ENCODE measurements at places on chromosomes 5 and 9.

DNA sequence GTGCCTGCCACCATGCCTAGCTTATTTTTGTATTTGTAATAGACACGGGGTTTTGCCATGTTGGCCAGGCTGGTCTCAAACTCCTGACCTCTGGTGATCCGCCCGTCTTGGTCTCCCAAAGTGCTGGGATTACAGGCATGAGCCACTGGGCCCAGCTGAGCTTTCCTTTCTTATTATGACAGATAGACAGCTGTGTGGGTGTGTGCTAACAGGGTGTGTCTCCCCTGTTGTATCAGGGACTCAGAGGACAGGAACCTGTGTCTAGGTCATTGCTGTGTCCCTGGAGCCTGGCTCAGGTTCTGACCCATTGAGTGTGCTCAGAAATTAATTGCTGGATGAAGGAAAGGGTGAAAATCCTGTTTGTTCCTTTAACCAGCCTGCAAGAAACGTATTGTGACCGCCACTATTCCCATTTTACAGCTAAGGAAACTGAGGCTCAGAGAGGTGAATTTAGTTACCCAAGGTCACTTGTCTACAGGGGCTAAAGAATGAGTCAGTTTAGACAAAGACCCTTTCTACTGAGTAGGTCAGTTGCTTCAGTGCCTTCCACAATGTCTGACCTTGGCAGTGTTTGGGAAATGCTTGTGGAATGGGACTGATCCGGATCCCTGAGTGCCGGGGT is 16.8 kb downstream of the NCS1 start:
- DNase-seq, result no peak

- no peak for DNase-seq
Measured at GRCh38 chr5:61431923-61432620, 100.0 kb downstream of the ZSWIM6 start.

GRCh38 chr5:91168859-91169258 is 214.3 kb downstream of the ARRDC3 start:
- DNase-seq, result no peak

- DNase-seq, result peak; percentile 30
Measured at GRCh38 chr5:119470851-119471451, 18.7 kb downstream of the HSD17B4 start.

- DNase-seq, result no peak
Measured at GRCh38 chr9:128414461-128414860, 6.2 kb upstream of the CERCAM start.

DNA sequence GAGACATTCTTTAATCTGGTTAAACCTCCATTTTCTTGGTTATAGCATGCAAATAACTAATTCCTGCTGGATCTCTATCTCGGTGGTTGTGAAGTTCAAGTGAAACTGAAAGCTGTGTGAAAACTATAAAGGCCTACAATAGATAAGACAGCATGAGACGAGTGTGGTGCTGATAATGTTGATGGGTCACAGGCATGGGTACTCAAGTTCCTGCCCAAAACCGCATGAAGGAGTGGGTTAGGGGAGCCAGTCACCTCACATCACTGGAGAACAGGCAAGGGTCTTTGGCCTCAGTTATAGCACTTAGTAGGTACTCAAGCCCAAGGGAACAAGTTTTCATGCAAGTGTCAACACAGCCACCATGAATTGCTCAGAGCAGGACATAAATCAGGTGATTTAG is 16.7 kb downstream of the HMHB1 start:
- no peak for DNase-seq

DNA sequence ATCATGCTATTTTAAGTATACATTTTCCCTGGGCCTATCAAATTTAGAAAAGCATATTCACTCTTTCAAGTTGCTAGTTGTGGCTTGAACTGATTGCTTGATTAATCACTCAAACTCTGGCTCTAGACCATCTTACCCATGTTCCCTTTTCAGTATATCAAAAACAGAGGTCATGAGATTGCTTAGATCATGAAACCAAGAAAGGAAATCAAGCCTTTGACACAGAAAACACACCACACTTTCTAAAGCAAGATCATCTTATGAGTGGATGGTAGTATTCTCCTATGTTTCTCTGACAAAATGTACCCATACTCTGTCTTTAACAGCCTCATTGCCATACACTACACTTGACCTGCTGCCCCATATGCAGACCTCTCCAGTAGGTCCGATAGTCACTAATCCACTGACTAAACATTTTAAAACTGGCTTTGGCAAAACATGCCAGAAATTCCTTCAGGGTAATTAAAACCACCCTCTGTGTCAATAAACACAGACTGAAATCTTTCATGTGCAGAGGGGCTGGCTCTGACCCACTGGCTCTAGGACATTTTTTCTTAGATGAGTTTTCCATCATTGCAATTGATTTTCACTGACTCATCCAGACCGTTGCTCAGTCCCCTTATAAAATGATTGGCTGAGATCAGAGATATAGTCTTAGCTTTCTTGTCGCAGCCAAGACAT is 18.2 kb downstream of the PPP2R2B start:
- no peak for DNase-seq

DNA sequence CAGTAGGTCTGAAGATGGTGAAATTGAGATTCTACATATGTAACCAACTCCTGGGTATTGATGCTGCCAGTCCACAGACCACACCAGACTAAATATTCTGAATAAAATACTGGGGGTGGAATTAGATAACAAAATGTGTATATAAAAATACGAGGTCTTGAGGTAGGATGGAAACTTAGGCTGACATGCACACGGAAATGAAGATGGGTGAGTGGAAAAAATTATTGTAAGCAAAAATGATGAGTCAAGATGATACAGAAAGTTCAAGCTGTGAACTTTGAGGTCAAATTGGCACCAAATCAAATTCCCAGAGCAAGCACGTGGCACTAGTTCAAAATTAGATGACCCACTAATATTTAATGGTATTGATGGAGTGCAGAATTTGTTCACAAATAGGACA is 713.4 kb upstream of the ACO1 start:
- no peak for DNase-seq

DNA sequence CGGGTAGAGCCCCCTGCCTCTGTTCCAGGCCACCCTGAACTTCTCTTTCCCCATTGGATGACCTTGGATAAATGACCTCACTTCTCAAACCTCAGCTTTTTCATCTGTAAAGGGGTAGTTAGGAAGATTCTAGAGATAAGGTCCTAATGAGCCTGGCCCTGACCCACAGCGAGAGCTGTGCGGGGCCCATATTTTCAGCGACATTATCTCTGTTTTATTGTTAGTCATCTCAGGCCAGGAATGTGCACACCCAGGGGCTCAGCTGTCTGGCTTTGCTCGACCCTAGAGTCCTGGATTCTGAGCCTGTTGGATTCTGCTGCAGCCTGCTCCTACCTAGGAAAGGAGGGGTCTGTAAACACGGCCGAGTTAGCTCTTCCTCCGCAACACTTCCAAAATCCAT is 81.2 kb upstream of the LMX1B start:
- DNase-seq, result no peak

DNA sequence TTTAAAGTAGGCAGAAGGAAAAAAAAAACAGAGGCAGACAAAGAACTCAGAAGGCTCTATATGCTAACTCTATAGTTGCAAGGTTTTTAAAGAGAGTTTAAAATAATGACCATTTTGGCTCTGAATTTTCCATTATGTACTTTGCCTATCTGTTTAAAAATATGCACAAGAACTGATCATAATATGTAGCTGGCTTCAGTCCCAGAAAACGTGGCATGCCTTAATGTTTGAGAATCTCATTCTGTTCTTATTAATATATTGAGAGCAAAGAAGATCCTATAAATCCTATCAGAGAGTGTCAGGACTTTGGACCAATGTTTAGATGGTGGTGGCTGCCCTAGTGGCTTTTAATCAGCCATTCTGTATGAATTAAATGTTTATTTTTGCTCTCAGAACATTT is 121.5 kb downstream of the JMY start:
- no peak for DNase-seq

DNA sequence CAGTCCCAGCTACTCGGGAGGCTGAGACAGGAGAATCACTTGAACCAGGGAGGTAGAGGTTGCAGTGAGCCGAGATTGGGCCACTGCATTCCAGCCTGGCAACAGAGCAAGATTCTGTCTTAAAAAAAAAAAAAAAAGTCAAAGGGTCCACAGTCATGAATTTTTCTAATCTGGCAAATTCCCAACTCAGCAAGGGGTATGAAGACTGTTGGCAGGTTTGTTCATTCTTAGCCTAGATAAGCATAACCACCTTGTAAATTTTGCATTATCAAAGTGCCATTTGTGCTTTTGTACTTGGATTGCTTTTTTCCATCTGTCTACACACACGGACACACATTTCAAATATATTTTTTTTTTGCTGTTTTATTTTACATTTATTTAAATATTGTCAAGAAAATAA is 299.8 kb upstream of the NUDT12 start:
- no peak for DNase-seq

GRCh38 chr5:10839118-10839517 is 78.1 kb upstream of the DAP start:
- DNase-seq, result no peak

DNA sequence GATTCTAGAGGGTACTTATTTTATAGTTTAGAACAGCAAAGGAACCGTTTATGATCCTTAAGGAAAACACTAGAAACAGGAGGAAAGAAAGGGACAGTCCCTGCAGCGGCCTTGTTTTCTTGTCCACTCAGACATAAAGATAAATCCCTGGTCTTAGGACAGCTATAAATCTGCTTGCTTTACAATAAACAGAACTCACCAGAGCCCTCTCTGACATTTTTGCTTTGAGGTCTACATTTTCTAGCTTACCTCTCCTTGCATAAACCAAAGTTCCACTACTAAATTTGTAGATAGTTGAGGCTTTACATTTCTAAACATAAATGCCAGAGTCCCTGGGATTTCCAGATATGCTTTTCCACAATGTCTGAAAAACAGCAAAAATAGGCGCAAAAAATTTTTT is 422.5 kb downstream of the BNC2 start:
- DNase-seq, result no peak

- DNase-seq, result no peak
Measured at GRCh38 chr5:173963867-173964441, 25.0 kb upstream of the C5orf47 start.

GRCh38 chr9:99366621-99367020 is 144.5 kb downstream of the SEC61B start:
- DNase-seq, result no peak

GRCh38 chr5:57009811-57010210 is 57.9 kb upstream of the MIER3 start:
- DNase-seq, result no peak

- DNase-seq, result no peak
Measured at GRCh38 chr5:57448751-57449150, 33.9 kb downstream of the ACTBL2 start.

GRCh38 chr9:98724810-98725530 is 16.2 kb upstream of the GABBR2 start:
- no peak for DNase-seq

DNA sequence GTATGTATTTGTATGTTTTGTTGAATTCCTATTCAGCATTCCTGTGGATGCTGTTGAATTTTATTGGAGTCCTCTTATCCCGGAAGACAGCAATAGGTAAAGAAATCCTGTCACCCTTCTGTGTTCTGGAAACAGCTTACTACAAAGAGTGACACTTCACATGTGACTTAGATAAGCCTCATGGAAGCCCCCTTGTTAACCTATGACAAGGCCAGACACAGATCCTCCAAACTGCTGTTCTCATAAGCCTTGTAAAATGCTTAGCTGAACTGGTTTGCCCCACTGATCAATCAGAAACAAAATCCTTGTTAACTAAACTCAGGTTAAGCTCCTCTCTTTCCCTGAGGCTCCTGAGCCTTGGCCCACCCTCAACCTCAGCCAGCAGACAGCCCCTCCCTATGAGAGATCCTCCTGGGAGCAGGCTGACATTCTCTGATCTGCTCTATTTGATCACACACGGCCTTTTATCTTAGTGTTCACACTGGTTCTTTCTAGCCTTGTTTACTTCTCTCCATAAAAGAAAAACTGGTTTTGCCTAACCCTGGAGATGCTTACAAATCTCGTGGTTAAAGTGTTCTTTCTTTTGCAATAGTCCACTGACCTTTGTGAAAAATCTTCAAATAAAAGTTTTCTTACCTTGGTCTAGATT is 29.4 kb upstream of the ATP6V1G1 start:
- DNase-seq, result no peak

- no peak for DNase-seq
Measured at GRCh38 chr9:489198-490197, 274.8 kb downstream of the DOCK8 start.

DNA sequence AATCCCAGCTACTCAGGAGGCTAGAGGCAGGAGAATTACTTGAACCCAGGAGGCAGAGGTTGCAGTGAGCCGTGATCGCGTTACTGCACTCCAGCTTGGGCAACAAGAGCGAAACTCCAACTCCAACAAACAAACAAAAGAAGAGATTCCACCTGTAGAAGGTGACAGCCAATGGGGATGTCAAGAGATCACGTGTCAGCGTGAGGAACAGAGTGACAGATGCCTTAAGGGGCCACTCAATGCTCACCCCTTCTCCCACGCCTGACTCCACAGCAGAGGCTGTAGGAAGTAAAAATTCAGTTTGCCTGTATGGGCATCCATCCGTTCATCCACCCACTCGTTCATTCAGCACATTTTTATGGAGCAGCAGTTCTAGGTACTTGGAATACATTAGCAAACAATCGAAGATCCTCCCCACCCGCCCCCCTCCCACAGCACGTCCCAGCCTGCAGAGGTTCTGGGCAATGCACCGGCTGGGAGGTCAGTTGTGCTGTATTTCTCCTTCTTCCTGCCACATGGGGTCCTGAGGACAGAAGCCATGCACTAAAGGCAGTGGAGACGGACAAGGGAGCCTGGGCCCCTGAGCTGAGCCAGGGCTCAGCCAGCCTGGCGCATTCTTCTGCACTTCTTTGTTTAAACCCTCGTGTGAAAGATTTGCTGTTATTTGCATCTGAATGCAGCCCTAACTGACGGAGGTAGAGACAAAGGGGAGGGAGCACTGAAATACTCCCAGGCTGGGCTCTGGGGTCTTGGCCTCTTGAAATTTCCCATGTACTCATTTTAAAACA is 11.3 kb upstream of the RNF130 start:
- DNase-seq, result no peak

GRCh38 chr5:127076315-127077129 is 3.2 kb upstream of the C5orf63 start:
- DNase-seq, result no peak

DNA sequence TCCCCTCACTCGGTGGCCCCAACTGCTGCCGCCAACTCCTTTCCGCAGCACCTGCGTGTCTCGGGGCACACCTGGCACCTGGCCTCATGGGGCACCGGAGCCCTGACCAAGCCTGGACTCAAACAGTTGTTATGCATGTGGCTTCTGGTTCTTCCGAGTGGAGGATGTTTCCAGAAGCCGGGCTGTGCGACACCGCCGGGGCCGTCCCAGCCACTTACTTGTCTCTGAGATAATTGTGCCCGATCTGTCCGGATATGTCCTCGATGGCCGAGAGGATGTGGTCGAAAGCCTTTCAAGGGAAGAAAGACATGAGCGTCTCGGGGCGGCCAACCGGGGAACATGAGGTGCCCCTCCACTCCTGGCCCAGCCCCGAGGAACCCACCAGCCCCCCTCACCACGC is 38.4 kb downstream of the EXOC3 start:
- no peak for DNase-seq

- DNase-seq, result no peak
Measured at GRCh38 chr5:173629628-173630027, 13.2 kb upstream of the BOD1 start.

DNA sequence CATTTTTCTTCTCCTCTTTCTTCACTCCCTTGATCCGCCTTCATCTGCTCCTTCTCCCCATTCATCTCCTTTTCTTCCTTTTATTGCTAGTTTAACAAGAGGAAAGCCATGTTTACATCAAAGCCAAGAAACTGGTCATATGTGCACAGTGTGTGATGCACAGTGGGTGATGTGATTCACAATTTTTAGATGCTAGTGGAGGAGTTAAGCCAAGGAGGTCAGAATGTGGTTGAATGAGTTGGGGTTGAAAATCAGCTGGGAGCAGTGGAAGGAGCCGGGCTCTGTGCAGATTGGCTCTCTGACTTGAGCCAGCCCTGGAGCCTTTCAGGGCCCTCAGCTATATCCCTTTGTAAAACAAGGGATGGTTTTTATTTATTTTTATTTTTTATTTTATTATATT is 7.3 kb downstream of the ACER2 start:
- DNase-seq, result peak; percentile 14

All from AG08395 (cell line).